ENCODE measurements at places on chromosomes 4 and X.

DNA sequence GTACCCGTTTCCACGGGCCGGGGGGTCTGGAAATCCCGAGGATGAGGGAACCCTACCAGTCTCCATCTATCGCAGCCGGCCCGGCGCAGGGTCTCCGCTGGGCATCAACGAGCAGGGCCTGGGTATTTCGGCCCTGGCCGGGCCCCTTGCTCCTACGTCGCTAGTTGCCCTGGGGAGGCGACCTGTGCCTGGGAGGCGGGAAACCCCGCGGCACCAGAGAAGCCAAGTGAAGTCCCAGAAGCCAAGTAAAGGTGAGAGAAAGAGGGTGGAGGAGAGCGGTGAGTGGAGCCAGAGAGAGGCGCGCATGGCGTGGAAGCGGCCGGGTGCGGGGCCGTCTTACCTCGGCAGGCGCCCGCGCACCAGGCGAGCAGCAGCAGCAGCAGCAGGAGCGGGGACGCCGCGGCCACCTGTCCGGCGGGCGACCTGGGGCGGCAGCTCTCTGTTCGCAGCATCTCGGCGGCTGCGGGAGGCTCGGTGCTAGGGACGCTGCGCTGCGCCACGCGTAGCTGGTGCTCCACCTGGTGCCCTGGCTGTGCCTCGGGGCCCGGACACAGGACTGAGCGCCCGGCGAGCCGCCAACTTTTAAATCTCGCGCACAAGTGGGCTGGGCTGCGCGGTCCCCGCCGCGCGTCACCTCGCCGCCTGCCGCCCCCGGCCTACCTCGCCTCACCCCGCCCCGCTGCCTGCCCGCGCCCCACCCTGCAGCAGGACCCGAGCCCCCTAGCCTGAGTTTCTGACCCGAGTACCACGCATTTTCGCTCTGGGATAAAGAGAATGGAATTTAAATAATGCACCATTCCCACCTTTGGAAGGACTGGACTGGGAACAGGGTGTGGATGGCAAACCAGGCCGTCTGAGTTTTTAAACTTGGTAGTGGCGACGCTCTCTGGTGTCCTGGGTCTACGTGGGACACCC lies at the start of gene NMU:
TSS of gene NMU (minus strand) at position 558 of the 915 bp plus-strand sequence. CDS start at position 452, 106 bp downstream.
- DNase-seq, result peak; percentile 17

DNA sequence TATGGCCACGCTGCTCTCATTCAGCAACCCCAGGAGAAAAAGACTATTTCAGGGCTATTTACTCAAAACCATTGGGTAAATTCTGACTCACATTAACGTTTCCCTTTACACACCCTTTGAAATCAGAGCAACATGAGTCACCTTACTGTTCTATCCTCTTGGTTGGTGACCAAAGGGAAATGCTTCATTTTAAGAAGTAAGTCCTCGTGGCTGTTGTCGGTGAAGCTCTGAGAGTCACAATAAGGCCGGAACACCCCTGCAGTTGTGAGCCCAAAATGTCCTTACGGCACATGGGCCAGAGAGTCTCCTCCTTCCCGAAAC lies 56.3 kb upstream of the SPRY1 start:
- no peak for DNase-seq

DNA sequence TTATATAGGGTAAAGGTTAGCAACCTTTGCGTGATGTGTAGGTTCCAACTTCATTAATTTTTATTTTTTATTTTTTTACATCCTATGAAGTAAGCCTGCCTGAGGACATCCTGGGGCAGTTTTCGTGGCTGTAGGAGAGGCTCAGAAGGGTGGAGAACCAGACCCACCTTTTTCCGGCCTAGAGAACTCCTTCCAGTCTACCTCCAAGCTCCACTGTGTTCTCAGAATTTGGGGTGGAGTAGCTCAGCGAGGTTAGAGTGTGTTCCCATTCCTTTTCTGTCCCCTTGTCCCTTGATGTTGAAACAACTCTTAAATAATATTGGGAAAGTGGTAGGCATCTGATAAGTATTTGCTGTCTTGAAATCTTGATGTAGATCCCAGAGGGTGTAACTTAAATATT lies 32.4 kb downstream of the MTHFD2L start:
- DNase-seq, result no peak

DNA sequence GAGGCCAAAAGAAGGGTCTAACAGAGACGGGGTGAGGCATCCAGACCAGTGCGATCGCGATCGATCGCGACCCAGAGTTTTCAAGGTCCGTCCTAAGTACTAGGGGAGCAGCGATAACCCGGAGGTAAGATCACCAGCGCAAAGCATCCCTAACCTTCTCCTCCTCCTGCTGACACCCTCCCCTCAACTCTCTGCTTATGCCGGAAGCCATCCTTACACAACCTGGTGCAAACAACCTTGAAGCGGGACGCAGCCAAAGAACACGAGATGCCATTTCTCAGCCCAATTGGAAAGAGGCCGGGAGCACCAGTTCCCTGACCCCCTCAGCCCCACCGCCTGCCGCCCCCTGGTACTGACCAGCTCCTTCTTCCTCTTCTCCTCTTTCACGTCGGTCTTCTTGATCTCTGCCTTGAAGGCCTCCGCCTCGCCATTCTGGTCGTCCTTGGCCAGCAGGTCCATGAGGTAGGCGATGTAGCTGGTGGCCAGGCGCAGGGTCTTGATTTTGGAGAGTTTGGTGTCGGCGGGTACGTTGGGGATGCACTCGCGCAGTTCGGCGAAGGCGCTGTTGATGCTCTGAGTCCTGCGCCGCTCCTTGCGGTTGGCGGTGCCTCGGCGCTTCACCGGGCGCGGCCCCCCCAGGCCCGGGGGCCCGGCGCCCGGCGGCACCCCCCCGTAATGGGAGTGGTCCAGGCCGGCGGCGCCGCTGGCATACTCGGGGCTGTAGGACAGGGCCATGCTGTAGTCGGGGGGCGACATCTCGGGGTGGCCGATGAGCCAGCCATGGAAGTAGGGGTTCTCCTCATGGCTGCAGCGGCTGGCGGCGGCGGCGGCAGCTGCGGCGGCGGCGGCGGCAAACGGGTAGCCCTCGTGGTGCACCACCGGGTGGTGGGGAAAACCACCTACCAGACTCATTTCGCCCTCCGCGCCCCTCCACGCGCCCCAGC lies 1.4 kb downstream of the HAND2 start:
- DNase-seq, result no peak

GRCh38 chr4:123418351-123418931 lies 21.8 kb downstream of the SPRY1 start:
- no peak for DNase-seq

DNA sequence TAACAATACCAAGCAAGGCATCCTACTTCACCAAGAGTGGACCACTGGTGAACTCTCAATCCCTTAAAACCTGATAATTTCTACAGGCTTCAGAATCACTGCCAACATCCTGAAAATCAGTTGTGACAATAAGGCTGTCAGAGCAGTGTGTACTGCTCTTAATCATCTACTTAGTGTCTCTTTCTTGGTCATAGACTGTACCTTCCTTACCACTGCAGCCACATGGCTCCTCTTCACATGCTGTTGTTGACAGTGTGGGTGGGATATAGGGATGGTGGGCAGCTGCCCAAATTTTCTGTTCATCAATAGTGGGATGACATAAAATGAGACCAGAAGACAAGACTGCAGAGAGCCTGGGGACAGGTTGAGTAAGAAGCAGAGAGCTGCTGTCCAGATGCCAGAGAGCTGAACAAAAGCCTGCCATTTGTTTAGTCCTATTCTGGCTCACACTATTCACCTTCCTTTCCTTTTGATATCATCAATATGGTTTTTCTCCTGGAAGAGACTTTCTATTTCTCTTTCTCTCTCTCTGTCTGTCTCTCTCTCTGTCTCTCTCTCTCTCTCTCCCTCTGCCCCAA lies 178.9 kb downstream of the MGST2 start:
- no peak for DNase-seq

DNA sequence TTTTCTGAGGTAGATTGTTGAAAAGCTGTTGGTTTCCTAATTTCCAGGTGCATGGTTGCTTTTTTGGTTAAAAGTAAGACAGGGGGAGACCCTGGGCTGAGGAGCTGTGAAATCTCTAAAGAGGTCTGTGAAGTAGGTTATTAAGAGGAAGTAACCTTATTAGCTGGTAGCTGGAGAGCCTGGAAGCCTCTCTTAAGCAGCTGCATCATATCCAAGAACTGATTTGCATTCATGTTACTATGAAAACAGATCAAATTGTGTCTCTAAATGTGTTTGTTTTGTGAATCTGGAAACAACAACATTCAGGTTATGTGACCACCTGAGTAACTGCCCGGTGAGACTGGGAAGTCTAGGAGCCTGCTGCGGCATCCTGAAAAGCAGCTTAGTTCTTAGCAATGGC lies 54.1 kb downstream of the ARHGAP10 start:
- DNase-seq, result no peak

DNA sequence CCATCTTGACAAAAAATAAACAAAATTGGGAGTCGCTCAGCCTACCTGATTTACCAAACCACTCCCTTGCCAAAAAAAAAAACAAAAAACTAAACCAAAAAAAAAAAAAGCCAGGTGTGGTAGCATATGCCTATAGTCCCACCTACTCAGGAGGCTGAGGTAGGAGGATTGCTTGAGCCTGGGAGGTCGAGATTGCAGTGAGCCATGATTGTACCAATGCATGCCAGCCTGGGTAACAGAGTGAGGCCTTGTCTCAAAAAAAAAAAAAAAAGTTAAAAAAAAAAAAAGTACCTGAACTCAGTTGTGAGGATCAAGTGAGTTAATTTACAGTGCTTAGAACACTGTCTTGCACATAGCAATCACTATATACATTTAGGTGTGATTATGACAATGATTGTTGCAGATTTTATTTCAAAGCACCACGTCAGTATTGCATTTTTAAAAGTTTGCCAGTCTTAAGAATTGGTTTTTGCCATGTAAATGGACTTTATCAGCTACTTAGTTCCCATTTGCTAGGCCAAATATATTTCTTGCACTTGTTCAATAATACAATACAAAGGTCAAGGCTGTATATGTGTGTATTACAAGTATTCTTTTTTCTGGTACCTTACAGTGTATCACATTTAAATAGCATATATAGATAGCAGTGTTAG lies 4.6 kb downstream of the NUDT9 start:
- DNase-seq, result no peak

- DNase-seq, result no peak
Observed at GRCh38 chr4:149211876-149212275, 603.8 kb downstream of the IQCM start.

DNA sequence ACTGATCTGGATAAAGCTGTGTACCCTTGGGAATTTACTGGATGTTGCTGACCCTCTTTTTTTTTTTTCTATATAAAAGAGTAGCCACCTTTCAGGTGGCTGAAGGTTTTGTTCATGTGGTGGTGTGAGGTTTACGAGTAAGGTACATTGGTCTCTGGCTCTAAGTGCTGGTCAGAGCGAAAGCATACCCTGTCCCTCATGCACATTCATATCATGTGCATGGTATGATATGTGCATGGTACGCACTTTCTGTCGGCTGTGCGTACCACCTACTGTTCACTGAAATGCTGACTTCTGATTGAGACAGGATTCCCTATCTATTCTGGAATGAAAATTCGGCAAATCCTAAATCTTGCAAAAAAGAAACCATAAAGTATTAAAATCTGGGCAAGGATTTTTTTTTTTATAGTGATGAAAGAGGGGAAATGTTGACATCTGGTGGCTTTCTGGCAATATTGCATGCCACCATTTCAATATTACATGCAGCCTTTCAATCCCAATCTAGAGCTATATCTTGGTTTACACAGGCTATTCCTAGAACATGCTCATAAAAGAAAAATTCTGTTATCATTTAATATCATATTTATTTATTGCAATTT lies 32.8 kb downstream of the FAM149A start:
- DNase-seq, result no peak

DNA sequence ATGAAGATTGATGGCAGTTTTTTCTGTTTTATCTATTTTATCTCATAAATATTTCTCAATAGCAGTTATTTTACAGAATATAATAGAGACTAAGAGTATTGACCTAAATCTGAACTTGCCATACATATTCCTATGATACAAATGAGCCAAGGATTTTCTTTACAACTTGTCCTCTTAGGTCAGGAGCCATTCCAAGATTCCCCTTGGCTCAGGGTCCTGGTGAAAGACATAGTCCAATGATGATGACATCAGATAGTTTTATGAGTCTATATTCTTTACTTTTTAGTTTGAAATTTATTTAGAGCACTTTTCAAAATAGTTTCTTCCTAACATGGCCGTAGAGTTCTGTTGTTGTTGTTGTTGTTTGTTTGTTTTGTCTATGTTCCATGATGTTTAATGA lies 869.1 kb upstream of the GRID2 start:
- DNase-seq, result no peak

GRCh38 chr4:22483551-22483981 lies 32.3 kb downstream of the ADGRA3 start:
- no peak for DNase-seq

GRCh38 chrX:52437212-52437611 lies 58.4 kb upstream of the XAGE1A start:
- no peak for DNase-seq

- no peak for DNase-seq
Observed at GRCh38 chr4:53199356-53199755, 166.5 kb downstream of the SCFD2 start.

DNA sequence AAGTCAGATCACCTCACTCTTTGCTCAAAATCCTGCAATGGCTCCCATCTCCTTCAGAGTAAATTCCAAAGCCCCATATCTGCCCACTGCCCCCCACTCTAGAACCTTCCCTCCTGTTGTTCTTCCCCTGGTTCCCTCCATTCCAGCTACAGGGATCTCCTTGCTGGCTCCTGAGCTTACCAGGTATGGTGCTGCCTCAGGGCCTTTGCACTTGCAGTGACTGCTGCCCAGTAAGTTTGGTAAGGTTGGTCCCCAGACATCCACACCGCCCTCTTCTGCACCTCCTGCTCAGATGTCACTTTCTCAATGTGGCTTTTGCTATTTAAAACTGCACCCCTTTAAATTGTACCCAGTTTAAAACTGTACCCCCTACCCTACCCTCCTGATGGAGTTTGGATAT lies 7.8 kb upstream of the MAN2B2 start:
- DNase-seq, result no peak

DNA sequence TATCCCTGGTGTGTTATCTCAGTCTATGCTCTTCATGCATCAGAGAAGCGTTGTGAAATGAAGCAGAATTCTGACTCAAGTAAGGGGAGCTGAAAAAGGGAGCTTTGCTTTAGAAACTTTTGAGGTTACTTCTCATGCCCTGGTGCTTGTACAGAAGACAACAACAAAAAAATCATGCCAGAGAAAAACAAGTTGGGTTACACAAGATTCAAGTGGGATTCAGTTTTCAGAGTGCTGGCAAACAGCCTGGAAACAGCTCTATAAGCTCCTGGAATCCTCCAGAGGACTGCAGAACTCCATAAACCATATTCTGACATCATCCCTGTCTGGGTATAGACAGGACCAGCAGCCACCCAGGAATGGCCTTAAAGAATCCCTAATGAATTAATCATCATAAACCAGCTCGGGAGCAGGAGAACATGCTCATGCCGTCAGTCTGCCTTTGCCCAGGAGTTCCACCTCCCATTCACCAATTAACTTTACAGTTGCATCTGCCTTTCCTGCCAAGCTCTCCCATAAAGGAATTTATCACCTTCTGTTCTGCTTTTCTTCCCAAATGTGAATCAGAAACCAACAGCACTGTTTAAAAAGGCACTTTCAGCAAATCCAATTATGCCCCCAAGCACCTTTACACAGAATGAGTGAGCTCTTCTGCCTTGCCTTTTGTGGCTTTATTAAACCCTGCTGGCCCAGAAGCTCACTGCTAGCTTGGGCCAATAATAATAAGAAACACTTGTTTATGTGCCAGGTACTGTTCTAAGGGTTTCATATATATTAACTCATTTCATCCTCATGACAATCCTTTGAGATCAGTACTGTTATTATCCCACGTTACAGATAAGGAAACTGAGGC lies 54.5 kb upstream of the FBXW7 start:
- DNase-seq, result no peak

- DNase-seq, result no peak
Observed at GRCh38 chr4:95129031-95129430, 371.3 kb downstream of the BMPR1B start.

- DNase-seq, result peak; percentile 60
Observed at GRCh38 chrX:1323315-1323714, 13.3 kb upstream of the IL3RA start.

GRCh38 chrX:105263801-105264200 lies 43.3 kb upstream of the TEX13A start:
- DNase-seq, result no peak

All from stimulated activated CD4-positive, alpha-beta T cell treated with anti-CD3 and anti-CD28 coated beads, TNF-alpha, amount 100 ng/mL, for 48 hours (primary cell).